ENCODE measurements at places on chromosomes 7 and 10. TPM values are rescaled to one million over a fixed set of nuclear protein-coding genes. Genes with fewer than 3 reads are reported as not detected.

DNA sequence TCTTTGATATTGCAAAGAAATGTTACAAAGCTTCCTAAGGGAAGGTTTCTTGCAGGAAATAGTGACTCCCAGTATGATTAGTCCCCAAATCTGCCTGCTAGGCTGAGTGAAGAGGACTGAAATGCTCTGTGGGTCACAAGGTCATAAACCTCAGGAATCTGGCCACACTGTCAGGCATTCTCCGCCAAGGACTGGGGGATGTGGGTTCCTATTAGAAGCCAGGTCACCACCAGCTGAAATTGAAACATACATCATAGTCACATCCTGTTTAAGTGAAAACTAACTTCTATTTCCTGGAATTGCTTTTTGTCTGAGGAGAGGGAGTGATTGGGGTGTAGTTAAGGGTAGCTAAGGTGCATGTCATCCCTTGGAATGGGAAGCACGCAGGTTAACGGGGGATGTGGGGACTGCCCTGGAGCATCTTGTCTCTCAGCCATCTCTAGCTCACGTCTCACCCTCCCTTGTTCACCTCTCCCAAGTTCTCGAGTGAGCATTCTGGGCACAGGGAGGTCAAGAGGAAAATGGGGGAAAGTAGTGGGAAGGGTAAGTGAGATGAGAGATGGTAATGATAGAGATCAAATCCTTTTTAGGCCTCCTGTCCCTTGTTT, 12.0 kb upstream of the GSAP start:
- peak; percentile 11 for DNase-seq

GRCh38 chr7:82677493-82677892, 233.9 kb upstream of the CACNA2D1 start:
- DNase-seq, result no peak

GRCh38 chr10:13440185-13441061, 88.4 kb downstream of the BEND7 start:
- peak; percentile 83 for DNase-seq

DNA sequence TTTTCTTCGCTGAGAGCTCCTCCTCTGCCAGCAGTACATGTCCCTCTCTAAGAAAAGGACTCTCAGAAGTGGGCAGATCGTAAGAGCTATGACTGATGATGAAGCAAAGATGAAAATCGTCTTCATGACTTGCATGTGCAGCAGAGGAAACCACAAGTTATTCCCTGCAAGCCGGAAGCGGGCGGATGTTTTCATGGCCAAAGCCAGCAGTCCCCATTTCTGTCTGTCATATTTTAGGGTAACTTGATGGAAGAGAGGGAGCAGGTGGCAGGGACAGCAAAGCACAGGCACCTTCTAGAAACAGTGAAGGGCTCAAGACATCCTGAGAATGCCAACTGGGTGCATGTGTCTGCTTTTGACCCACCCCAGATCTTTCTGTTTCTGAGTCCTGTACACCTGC, 19.9 kb downstream of the KLF6 start:
- DNase-seq, result no peak

DNA sequence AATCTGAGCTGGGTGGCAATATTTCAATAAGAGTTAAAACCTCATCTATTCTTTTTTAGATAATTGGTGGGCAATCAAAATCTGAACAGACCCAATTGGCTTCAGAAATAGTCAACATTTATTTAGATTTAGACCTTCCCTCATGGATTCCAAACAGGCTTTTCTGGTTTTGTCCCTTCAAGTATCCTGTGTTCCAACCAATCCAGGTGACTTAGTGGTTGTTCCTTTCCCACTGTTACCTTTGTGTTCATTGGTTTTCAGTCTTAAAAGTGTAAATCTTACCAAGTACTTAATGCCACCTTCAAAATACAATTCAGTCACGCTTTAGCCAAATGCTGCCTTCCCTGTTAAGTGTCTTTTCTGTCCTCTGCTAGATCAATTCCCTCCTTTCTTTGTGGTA, 85.9 kb downstream of the AHR start:
- peak; percentile 24 for DNase-seq

DNA sequence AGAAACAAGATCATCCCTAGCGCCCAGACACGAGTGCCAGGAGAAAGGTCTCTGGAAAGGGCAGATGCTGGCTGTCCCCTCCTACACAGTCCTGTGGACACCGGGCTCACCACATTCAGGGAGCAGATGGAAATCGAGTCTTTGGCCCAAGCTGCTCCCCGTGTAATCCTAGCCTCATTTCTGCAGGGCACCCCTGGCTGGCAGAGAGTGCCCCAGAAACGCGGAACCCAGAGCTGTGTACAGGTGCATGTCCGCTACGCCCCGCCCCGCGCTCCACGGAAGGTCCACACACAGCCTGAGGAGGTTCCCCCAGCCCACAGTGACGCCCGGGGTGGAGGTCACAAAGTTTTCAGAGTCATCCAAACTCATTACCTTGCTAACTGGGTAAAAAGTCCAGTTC, 202.8 kb downstream of the MAD1L1 start:
- no peak for DNase-seq

DNA sequence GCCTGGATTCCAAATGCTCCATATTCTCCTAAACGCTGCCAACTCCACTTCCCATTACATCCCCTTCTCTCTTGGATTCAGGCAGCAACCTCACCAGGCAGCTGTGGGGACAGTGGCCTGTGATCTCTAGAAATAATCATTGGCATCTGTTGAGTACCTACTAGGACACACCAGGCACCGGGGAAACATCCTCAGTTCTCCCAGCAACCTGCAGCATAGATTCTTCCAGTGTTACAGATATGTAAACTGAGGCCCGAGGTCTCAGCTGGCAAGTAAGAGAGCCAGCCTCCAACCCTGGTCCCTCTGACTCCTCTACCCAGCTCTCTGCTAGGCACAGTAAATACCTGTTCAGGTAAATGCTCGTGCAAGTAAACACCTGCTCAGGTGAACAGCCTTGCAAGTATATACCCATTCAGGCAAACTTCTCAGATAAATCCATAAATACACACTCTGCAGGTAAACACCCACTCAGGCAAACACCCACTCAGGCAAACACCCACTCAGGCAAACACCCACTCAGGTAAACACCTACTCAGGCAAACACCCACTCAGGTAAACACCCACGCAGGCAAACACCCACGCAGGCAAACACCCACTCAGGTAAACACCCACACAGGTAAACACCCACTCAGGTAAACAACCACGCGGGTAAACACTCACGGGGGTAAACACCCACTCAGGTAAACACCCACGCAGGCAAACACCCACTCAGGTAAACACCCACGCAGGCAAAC, 18.7 kb downstream of the ASB13 start:
- no peak for DNase-seq

GRCh38 chr7:154431045-154431444, 378.8 kb downstream of the DPP6 start:
- no peak for DNase-seq

GRCh38 chr7:18574676-18575075, 79.1 kb downstream of the HDAC9 start:
- no peak for DNase-seq

The MCM7 gene
- 285 TPM for total RNA-seq

DNA sequence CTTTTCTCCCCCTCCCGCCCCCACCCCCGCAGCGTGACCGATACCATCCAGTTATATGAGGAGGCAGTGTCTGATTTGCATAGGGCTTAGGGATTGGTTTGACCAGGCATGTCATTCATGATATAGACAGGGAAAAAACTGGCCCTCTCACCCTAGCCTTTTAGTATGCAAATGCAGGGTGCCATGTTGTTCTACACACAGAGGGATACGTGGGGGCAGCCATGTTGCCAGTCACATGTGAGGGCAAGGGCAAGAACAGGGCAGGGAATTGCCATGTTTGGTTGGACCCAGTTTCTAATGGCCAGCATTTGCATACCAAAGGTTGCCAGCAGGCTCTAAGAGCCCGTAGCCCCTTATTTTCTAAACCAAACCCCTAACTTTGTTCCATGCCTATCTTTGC, 552.1 kb downstream of the SORCS1 start:
- peak; percentile 11 for DNase-seq

The SEMA3D gene
- total RNA-seq, result 7.2 TPM

- DNase-seq, result no peak
These were observed 717.5 kb upstream of the LRRN3 start for GRCh38 chr7:110373416-110373815.

DNA sequence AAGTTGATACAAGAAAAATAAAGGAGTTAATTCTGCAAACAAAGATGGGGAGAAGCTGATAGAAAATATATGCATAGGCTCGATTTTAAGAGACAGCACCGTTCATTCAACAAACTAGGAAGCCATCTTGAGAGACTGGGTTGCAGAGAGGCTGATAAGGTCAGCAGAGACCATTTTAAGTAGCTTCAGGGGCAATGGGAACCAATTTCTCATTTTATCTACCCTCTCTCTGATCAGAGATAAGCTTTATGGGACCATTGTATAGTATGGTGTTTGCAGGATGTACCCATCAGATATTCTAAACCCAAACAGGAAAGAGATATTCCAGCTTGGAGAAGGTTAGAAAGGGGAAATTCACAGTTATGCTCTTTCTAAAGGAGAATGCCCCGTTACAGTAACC, 499.5 kb downstream of the SORCS3 start:
- no peak for DNase-seq

The ZCCHC24 gene
- 7.2 TPM for total RNA-seq

Measured in GM23338 (cell line).